ENCODE measurements at places on chromosomes 6 and 20.

- DNase-seq: no peak
Observed at GRCh38 chr6:17771609-17772008, 64.9 kb upstream of the NUP153 start.

DNA sequence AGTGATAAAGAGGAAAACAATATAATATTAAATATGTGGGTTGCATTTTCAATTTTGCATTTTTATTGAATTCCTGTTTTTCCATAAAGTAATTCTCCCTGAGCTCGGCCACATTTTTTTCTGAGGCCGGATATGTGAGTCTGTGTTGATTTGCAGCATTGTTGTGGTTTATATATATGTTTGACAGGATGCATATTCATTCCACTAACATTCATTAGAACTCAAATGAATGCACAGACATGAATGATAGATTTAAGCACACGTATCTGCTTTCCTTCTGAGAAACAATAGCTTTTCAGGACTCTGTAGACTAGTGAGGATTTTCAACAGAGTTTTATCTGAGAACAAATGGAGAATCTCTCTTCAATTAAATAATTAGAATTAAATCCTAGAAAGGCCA, 10.6 kb upstream of the EXOC2 start:
- no peak for DNase-seq

DNA sequence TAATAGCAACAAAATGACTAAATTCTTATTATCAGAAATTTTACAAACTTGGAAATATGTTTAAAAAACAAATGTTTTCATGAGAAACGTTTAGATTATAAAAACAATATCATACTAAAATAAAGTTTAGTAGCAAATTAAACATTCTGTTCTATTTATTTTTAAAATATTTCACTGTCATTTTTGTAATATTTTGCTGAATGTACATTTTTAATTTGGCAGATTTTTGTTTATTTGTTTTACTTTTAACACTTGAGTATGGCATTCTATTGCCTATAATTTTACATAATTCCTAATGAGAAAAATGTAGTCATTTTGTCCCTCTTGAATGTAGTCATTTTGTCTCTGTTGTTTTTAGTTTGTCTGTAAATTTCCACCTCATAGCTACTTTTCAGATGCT, 1400.2 kb downstream of the GRIK2 start:
- no peak for DNase-seq

GRCh38 chr6:128822271-128822670, 60.7 kb upstream of the LAMA2 start:
- DNase-seq: no peak

- DNase-seq: no peak
Observed at GRCh38 chr20:17169585-17170136, 57.2 kb upstream of the PCSK2 start.

GRCh38 chr20:1212607-1213396, 9.5 kb downstream of the C20orf202 start:
- peak; percentile 22 for DNase-seq

Data from T-helper 22 cell (primary cell).